HCT116 (cell line): ENCODE measurements at places on chromosomes 4 and X.

DNA sequence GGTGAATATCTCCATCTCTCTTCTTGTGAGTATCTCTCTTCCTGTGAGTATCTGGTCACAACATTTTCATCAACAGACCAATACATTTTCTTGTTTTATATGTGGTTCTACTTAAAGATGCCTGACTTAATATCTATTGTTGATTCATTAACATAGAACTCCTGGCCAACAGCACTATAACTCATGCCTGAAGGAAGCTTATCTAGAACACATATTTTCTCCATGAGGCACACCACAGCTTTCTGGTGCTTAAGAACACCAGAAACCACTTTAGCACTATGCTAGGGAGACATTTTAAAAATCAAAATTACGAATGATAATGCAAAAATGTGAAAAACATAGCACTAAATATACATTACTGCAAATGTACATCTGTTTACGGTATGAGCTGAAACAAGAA lies 190.4 kb downstream of the GABRB1 start:
- DNase-seq = no peak

DNA sequence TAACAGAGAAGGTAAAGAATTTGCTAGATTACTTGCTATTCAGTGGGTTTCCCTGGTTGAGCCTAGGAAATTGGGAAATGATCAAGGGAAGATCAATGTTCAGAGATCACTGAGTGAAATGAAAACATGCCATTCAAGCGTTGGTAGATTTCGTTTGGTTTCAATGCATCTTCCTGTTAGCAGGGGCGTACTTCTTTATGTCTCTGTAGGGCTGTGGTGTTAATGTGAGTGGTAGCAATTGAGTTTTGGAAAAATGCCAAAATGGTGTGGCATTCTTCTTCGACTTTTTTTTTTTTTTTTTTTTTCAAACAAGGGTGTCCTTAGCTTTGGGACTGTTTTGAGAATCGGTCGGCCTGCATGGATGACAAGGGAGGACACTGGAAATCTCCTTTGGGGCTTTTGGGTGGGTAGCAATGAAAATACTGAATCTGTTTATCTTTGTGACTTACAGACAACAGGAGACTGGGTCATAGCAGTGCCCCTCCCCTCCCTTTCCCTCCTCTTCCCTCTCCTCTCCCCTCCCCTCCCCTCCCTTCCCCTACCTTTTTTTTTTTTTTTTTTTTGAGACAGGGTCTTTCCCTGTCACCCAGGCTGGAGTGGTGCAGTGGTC lies 50.4 kb downstream of the SPRY1 start:
- DNase-seq = no peak

DNA sequence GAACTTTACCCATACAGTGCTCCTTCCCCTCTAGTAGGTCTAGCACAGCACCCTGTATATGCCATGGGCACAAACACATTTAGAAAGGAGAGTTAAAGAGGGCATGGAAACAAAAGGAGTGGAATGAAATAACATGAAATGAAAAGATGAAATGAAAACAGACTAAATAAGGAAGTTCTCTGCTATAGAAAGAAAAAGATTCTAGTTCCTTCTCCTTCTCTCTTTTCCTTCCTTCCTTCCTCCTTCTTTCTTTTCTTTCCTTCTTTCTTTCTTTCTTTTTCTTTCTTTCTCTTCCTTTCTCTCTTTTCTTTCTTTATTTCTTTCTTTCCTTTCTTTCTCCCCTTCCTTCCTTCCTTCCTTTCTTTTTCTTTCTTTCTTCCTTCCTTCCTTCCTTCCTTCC lies 2197.4 kb downstream of the PCDH7 start:
- DNase-seq = no peak

DNA sequence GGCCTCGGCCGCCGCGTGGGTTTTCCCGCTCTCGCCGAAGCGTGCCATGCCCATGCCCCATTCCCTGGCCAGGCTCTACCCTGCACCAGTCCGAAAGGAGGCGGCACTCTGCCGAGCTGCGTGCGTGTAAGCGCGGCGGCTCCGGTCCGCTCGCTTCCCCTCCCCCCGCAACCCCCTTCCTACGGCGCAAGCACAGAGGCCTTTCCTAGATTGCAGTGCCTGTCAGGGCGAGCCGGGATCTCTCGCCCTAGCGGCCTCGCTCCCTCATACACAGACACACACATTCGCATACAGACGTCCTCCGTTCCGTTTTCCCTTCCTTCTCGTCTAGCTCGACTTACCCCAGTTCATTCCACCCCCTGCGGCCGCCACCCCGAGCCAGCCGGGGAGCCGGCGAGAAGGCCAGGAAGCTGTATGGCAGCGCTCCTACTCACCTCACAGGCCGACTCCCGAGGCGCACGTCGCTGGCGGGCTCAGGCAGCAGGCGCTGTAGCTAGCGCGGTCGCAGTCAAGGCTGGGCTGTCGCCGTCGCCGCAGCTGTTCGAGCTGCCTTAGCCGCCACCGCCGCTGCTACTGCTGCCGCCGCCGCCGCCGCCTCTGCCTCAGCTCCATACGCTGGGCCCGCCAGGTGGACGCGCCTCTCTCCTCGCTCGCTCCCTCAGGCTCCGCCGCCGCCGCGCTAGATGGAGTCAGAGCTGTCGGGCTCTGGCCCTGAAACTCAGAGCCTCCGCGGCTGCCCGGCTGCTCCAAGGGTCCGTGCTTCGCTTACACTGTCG lies 615 bp downstream of the NEXMIF start:
- no peak for DNase-seq

DNA sequence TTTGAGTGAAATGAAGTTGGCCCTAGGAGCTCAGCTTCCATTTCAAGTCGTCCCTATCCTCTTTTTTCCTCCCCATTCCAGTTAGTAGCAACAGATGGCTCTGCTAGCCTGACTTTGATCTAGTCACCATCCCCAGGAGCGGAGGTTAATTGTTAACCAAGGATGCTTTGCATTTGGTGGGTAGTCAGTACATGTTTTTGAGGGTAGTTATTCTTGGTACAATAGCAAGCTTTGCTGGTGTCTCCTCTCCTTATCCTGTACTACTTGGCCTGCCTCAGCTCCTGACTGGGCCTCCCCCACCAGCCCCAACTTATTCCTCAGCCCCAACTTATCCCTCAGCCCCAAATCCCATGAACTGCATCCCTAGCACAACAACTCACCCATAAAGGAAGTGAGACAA lies 14.8 kb upstream of the RTL5 start:
- no peak for DNase-seq

- DNase-seq = no peak
Measured at GRCh38 chr4:152459326-152459725, 76.6 kb downstream of the FBXW7 start.

- DNase-seq = no peak
Measured at GRCh38 chr4:145734576-145735346, 54.8 kb downstream of the C4orf51 start.

DNA sequence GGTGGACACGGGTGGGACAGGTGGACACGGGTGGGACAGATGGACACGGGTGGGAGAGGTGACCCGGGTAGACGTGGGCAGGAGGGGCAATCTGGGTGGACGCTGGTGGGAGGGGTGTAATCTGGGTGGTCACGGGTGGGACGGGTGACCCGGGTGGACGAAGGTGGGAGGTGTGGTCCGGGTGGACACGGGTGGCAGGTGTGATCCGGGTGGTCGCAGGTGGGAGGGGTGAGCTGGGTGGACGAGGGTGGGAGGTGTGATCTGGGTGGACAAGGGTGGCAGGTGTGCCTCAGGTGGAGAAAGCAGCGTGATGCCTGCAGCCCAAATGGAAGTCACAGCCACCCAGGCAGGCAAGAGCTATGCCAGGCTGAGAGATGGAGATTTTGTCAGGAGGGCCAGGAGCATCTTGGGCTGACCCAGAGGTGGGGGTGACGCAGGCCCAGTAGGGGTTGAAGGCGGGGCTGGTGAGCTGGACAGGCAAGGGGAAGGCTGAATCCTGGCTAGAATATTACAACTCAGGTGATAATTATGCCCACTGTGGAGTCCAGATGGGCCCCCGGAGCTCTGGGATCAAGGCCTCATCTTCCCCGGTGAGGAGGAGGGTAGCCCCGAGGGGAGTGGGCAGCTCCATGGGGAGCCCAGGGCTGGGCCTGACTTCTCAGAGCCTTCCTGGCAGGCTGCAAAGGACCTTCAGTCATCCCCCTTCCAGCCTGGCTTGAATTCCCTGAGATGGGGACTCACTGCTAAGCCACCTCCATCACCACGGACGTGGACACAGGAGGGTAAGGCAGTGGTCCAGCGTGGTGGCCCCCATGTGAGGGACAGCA lies 100.0 kb downstream of the ADRA2C start:
- no peak for DNase-seq

GRCh38 chrX:45762699-45763647 lies 562.3 kb upstream of the DIPK2B start:
- no peak for DNase-seq

GRCh38 chrX:47748576-47748975 lies 88.1 kb upstream of the ZNF81 start:
- DNase-seq = no peak

- DNase-seq = no peak
Measured at GRCh38 chr4:114132830-114133229, 153.4 kb upstream of the ARSJ start.

- no peak for DNase-seq
Measured at GRCh38 chr4:87153078-87153870, 67.1 kb downstream of the KLHL8 start.

GRCh38 chrX:119755981-119756533 lies 2.3 kb upstream of the SOWAHD start:
- no peak for DNase-seq
